NCI-H1092 treated with DMSO at 0.1 percent for 48 hours (cell line): ENCODE measurements at places on chromosomes 6 and 20.

GRCh38 chr6:156600678-156601077 lies 176.5 kb upstream of the ARID1B start:
- DNase-seq, result no peak

GRCh38 chr6:138253731-138254130 lies 35.4 kb upstream of the PBOV1 start:
- DNase-seq, result no peak

- DNase-seq, result peak; percentile 47
Measured at GRCh38 chr6:37691904-37692806, 5.5 kb downstream of the MDGA1 start.

DNA sequence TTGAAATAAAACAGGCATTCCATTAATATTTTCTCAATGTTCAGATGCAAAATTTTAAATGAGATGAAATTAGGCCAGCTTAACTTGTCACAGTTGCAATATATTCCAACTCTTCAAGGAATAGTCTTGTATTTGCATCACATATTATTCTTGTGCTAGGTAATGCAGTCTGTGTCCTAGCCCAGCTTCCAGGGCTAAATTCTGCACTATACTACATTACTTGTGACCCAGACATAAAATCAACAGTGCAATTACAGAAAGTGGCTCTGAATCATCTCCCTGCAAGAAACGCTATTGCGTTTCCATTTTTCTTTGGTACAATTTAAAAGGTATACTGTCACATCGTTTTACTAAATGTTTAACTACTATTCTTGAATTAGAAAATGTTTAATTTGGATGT lies 399.2 kb downstream of the TENT5A start:
- DNase-seq, result no peak

GRCh38 chr6:47288267-47289090 lies 21.2 kb downstream of the TNFRSF21 start:
- peak; percentile 78 for DNase-seq

- DNase-seq, result no peak
Measured at GRCh38 chr6:157063176-157063905, 260.0 kb downstream of the TMEM242 start.

- DNase-seq, result no peak
Measured at GRCh38 chr6:36955136-36955535, 598 bp downstream of the PI16 start.

DNA sequence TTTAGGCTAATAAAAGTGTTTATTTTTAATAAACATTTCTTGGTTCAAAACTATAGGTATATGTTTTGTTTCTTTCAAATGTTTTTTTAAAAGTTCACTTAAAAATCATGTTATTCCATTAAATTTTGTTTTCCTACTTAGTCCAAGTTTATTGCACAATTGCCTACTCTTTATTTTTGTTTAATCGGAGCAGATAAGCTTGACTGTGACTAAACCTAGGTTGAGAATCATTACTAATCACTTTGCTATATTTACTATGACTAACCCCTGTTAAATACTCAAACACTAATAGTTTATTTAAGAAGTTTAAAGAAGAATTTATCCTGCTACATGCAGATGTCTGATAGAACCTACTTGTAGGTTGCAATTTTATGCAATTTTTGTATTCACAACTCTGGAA lies 18.8 kb downstream of the MAP3K4 start:
- DNase-seq, result no peak

DNA sequence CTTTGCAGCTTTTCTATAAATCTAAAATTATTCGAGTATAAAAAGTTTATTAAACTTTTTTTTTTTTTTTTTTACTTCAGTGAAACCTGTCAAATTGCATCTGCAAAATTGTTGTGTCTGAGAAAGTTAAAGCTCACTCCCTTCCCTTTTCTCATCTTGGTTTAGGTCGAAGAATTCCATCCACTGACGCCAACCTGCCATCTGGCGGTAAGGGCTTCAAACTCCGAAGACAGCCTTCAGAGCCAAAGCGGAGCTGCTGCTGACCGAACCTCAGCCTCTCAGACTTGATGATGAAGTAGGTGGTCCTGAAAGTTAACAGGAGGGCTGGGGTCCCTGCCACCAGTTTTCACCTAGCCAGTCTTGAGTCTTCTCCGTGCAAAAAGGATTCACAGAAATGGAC lies 29.6 kb upstream of the VAPB start:
- DNase-seq, result no peak

DNA sequence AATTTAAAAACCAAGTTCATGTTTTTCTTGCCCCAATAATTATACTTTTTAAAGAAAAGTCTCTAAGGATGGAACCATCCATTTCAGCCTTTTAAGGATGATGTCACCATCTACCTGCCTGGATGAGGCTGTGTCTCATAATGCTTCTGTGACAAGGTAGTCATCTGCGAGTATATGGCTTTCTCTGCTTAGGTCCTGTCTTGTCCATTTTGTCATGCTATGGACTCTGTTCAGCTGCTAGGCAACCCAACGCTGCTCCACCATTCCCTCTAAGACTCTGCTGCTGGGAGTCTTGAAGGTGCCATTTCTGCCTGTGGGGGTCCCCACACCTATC lies 459.8 kb upstream of the RUNX2 start:
- no peak for DNase-seq

DNA sequence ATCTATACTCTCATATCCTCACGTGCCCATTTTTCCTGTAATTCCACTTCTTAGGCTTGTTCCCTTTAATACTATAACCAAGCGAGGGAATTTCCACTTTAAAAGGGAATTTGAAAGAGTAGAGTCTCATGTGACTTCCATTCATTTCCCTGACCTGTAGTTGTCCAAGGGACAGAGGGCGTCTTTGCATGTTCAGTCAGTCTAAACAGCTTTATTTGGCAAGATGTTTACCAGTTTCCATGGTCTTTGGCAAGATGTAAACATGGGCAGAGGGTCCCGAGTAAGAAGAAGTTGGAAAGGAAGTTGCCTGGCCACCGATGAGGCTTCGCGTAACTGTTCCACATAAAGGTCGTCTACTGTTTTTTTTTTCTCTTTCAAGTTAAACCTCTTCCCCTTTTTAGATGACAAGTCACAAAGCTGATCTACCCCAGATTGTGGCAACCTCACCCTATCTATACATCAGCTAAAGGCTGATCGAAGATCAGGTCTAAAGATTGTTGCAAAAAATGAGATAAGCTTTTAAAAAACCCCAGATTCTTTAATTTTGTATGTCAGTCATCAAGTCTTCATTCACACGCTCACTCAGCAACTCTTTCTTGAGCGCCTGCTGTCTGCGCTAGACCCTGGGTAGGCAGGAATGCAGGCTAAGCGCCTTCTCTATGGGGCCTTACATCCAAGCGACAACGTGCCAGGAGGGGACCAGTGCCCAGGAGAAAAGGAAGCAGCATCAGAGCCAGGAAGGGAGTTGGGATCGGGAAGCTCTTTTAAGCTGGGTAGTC lies 31.7 kb upstream of the CCR6 start:
- no peak for DNase-seq

DNA sequence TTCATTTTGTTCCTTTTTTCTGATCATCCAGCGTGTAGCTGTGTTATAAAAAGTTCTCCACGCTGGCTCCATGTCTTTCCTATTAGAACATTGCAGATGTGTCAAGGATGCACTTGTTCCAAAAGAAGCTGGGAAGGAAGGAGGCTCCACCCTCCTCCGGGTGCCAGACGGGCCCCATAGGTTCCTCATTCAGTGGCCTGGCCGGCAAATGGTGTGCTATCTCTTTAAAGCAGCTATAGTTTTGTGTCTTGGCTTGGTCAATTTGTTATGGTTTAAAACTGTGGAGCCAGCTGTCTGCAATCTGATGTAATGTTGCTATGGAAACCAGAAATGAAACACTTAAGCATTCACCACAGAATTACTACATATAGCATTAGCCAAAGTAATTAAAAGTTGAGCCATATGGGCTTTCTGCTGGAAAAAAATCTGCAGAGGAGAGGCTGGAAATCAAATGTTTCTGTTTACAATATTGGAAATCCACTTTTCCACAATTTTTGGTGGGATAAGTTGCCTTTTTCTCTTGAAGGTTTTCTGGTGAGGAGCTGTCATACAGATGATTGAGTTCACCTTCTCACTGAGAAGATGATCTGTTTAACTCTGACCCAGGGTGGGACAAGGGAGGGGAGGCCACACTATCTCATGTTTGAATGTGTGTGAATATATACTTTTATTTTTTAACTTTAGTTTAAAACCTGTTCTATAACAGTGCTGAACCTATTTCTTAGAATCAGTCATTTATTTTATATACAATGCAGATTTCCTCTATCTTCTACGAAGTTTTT lies 167.4 kb downstream of the SASH1 start:
- peak; percentile 12 for DNase-seq

DNA sequence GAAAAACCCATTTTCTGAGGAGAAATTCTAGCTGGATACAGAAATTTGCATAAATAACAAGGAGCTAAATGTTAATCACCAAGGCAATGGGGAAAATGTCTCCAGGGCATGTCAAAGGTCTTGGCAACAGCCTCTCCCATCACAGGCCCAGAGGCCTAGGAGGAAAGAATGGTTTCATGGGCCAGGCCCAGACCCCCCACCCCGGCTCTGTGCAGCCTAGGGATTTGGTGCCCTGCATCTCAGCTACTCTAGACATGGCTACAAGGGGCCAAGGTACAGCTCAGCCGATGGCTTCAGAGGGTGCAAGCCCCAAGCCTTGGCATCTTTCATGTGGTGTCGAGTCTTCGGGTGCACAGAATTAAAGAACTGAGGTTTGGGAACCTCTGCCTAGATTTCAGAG lies 321.2 kb upstream of the ID4 start:
- DNase-seq, result no peak

- DNase-seq, result no peak
Measured at GRCh38 chr6:16089232-16090062, 39.4 kb upstream of the MYLIP start.

DNA sequence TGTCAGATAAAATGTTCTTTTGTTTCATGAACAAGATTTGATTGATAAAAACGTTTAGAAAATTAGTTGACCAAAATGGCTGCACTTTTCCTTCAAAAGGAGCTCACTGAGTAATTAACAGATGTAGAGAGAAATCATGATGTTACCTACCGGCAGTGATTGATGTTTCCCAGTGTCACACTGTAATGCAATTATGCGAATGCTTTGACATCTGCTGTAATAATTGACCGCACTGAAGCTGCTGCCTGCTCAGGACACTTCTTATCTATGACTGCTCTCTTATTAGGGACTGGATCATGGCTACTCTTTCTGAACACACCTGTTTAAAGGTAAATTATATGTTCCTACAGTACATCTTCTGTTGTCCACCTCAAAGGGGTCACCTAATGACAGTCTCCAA lies 94.6 kb downstream of the GPR63 start:
- no peak for DNase-seq

GRCh38 chr20:41064377-41064776 lies 35.8 kb downstream of the TOP1 start:
- no peak for DNase-seq

- no peak for DNase-seq
Measured at GRCh38 chr6:7173843-7174503, 66.2 kb downstream of the RREB1 start.

- no peak for DNase-seq
Measured at GRCh38 chr6:14889611-14890593, 356.0 kb upstream of the JARID2 start.

DNA sequence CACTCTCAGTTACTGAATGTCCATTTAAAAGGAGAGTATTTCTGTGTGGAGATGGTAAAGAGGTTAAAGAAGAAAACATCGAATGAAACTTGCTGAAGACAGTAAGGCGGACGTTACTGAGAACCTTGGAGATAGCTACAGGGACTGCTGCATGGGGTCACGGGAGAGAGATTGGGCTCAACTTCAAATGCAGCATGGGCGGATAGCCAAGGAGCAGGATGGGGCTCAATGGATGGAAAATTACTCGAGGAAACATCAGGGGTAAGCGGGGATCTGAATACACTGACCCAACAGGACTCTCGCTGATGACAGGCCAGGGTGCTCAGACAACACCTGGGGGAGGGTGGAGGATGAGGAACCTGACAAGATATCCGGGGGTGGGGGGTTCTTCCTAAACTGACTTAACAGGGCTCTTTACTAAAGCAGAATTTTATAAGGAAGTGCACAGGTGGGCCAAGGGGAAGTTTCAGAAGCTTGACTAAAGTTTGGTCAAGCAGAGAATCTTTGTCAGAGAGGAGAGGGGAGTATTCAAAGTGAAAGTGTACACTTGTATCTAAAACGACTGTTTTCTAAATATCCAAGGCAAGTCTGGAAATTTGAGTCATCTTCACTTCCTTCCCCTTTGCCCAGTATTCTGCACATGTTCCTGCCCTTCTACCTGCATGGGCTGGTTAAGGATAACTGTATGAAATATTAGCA lies 22.8 kb downstream of the ECT2L start:
- no peak for DNase-seq

- DNase-seq, result no peak
Measured at GRCh38 chr20:17807651-17808050, 107.9 kb downstream of the BANF2 start.
